ENCODE measurements at places on chromosomes 6 and 20.

- no peak for ATAC-seq
Measured at GRCh38 chr20:14826543-14827313, 489.3 kb upstream of the FLRT3 start.

DNA sequence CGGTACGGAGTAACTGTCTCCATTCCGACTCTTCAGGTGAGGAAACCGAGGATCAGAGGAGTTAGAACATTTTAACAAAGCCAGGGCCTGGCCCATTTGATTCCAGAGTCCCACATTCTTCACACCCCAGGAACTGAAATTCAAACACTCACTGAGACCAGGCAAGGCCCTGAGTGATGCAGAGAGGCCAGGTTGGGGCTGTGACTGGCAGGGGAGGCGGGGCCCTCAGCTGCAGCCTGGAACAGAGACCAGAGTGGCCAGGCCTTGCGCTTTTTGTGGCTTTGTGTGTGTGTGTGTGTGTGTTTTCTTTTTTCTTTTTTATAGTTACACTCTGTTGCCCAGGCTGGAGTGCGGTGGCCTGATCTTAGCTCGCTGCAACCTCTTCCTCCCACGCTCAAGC lies 57.2 kb downstream of the BCAS4 start:
- no peak for ATAC-seq

GRCh38 chr6:93675856-93676417 lies 256.6 kb upstream of the EPHA7 start:
- ATAC-seq: no peak

DNA sequence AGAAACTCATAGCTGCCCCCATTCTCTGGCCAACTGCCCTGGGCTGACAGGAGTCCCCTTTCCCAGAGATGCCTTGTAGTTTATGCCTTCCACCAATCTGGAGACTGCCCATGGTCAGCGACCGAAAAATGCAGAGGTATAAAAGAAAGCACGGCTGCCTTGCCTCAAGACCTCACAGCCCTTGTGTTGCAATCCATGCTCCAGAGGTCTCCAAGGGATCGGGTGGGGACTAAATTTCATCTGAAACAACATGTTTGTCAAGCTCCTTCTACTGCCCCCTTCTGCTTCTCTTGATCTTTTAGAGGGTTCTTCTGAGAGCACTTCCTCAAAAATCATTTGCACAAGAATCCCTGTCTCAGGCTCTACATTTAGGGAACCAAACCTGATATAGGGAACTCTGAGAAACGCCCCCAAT lies 128.8 kb downstream of the PLCB1 start:
- ATAC-seq: no peak

DNA sequence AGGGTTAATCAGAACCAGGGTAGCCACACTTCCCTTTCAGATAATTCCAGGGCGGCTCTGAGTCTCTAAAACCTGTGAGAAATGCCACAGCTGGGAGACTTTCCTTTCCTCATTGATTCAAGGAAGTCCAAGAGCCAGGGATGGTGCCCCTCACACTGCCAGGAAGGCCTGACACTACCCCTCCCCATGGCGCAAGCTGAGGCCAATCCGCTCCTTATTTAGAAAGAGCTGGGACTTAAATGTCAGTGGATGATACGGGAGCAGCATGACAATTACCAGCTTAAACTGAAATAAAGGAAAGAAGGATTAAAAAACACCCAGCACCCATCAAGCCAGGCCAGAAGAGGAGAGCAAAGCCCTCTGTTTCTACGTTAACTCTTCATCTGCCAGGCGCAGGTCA lies 244.4 kb downstream of the LRFN2 start:
- no peak for ATAC-seq

DNA sequence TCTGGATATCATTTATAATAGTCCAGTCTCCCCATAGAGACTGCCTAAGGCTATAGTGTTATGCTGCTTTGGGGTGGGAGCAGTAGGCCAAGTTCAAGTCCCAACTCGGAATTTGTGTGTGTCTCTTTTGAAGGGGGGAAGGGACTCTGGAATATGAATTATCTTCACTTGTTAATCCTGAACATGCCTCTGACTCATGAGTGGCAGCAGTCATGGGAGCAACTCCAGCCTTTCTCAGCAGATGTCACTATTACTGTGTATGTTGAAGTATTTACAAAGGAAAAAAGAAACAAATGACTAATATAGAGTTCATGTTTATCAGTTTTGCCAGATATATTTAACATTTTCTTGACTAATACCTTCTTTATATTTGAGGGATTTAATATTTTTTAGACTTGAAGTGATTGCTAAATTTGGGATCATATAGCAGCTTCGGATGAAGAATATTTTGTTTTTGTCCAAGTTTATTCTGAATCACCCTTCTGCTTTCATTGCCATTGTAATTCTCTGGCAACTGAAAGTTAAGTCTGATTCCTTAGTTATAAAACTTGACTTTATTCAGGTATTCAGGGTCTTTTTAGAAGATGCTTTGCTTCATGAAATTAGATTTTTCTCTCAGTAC lies 23.4 kb downstream of the FAM217A start:
- ATAC-seq: no peak

DNA sequence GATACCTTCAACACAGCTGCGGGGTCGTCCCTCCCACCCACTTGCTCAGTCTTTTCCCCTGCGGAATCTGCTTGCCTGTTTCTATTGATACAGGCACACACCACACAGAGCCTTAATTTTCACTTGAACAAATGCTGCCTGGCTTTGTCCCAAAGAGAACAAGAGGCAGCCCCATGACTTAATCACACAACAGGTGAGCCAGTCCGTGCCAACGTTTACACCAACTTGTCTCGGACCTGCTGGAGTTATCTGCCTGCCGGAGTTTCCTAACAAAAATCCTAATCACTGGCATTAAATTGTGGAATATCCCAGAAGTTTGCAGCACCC lies 186.8 kb upstream of the RREB1 start:
- no peak for ATAC-seq

DNA sequence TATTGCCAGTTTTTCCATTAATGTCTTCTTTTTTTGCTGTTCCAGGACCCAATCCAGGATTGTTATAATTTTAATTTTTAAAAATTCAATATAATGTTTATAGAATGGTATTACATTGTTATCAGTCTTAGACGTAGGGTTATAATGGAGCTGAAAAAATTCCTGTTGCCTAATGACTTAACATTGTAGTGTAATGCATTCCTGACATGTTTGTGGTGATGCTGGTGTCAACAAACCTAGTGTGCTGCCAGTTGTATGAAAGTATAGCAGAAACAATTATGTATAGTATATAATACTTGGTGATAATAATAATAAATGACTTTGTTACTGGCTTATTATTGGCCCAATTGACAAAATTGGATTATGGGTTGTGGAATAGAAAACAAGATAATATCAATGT lies 30.4 kb downstream of the KIZ start:
- no peak for ATAC-seq

- ATAC-seq: no peak
Measured at GRCh38 chr6:36580184-36580526, 14.0 kb upstream of the SRSF3 start.

DNA sequence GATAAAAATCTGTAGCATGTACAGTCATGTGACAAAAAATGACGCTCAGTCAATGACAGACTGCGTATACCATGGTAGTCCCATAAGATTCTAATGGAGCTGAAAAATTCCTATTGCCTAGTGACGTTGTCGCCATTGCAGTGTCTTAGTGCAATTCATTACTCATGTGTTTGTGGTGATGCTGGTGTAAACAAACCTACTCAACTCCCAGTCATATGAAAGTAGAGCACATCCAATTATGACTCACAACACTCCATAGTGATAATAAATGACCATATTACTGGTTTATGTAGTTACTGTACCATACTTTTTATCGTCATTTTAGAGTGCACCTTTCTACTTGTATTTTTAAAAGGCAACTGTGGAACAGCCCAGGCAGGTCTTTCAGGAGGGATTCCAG lies 45.0 kb downstream of the TFAP2A start:
- no peak for ATAC-seq

- ATAC-seq: no peak
Measured at GRCh38 chr6:156905801-156906200, 128.6 kb downstream of the ARID1B start.

- ATAC-seq: peak; percentile 61
Measured at GRCh38 chr6:146850238-146850896, 251.6 kb downstream of the ADGB start.

- ATAC-seq: no peak
Measured at GRCh38 chr20:44166008-44166407, 21.0 kb downstream of the JPH2 start.

All from stimulated activated memory B cell treated with anti-CD40 and anti-IgM and Interleukin-4, amounts not matched to agents 10 μg/mL and 1 μg/mL and 100 μg/mL, for 72 hours (primary cell).